ENCODE measurements at places on chromosomes 11 and 22.

DNA sequence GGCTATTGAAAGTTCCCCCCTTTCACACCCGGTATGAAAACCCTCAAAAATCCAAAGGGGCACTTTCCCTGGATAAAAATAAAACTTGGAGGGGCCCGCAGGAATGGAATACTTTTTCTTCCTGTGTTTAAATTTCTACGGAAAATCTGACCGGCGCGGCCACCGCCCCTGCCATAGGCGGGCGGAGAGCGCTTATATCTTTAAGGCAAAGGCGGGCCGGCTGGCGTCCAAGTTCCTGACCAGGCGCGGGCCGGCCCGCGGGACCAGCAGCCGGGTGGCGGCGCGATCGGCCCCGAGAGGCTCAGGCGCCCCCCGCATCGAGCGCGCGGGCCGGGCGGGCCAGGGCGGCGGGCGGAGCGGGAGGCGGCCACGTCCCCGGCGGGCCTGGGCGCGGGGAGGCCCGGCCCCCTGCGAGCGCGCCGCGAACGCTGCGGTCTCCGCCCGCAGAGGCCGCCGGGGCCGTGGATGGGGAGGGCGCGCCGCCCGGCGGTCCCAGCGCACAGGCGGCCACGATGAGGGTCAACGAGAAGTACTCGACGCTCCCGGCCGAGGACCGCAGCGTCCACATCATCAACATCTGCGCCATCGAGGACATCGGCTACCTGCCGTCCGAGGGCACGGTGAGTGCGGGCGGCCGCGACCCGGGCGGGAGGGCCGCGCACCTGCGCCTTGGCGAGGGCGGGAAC lies at the start of gene ANO1:
Gene ANO1, plus strand, starts transcription at position 223 of the 686 bp plus-strand sequence. Its CDS starts 290 bp downstream, at position 513.
- no peak for DNase-seq

- no peak for DNase-seq
These were observed 5.5 kb upstream of the TH start for GRCh38 chr11:2177076-2177475.

GRCh38 chr11:112538534-112539280 lies 278.0 kb upstream of the PLET1 start:
- no peak for DNase-seq

- DNase-seq: no peak
These were observed 41.1 kb upstream of the TPBGL start for GRCh38 chr11:75199412-75199955.

GRCh38 chr11:26904132-26904531 lies 89.8 kb upstream of the FIBIN start:
- no peak for DNase-seq

DNA sequence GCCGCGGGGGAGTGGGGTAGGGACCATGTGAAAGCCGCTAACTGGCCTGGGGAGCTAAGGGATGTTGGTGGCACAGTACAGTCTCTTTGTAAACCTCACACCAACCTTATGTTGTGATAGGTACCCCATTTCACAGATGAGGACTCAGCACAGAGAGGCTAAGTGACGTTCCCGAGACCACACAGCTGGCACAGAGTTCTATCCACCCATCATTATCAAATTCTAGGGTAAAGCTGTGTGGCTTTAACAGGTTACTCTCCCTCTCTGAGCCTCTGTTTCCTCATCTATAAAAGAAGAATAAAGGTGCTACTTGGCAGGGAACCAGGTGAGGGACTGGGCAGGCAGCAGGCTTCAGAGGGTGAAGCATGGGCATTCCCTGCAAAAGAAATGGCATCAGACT lies 1.4 kb upstream of the GDPD5 start:
- DNase-seq: no peak

- DNase-seq: no peak
These were observed 264.0 kb downstream of the ETS1 start for GRCh38 chr11:128323381-128323780.

DNA sequence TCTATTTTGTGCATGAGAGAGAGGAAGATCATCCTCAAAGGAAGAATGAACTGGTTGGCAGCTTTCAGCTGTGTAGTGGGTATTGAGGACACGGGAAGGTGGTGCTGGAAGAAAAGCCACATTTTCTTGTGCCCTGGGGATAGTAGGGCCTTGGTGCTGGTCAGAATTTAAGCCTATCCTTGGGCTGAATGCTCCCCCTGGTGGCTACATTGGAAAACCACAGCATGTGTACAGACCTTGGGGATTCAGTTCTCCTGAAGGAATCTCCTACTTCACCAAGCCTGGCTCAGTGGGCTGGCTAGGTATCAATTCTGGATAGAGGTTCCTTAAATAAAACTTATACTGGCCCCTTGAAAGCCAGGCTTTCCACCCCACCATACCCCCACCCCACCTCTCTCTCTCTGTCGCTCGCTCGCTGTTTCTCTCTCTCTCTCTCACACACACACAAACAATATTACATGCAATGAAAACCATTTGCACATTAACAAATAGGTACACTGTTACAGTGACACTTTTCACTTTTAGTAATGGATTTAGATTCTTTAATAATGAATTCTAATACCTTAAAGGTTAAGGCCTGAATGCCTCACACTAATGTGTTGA lies 2.8 kb upstream of the OR51M1 start:
- no peak for DNase-seq

DNA sequence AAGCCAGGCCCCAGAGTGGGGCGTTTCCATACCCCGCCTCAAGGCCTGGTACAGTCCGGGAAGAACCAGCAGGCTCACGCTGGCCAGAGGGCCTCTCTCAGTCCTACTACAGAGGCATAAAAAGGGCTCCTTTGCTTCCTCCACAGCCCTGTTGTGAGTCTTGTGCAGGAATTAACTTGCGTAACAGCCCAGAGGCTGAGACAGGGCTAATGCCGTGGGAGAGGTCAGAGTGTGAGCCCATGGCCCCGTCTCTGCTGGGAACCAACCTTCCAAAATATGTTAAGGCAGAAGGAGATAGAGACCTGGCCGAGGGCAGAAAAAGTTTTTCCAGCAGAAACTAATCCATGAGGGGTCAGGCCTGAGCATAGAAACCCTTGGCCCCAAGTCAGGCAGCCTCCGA lies 19.9 kb upstream of the TMEM184B start:
- DNase-seq: no peak

DNA sequence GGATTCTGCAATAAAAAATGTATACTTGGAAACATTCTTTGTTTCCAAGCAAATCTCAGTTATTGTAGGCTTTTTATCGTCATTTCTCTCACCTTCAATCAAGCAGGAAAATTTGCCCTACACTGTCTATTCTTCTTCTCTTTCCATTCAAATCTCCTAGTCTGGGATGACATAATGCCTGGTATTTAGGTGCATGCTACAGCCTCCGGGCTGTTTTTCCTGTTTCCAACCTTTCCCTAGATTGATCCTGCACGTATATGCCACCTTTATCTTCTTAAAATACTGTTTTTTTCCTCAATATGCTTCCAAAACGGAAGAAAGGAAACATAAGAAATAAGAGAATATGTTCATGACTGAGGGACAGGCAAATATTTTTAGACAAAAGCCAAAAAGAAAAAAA lies 249.1 kb upstream of the UBASH3B start:
- DNase-seq: no peak

All from stimulated activated CD8-positive, alpha-beta memory T cell treated with anti-CD3 and anti-CD28 coated beads, Interleukin-4, amount 100 ng/mL, for 4 hours (primary cell).